ENCODE measurements at places on chromosomes 4 and X.

- no peaks in the 10 kb centered on the region for H3K27me3 ChIP-seq
- no peaks in the 10 kb centered on the region for H3K36me3 ChIP-seq
- no peak overlapping the region for H3K27ac ChIP-seq
- H3K4me3 ChIP-seq: no peak overlapping the region
- DNase-seq: no peak
- H3K4me1 ChIP-seq: no peaks in the 10 kb centered on the region
Measured at GRCh38 chr4:126560794-126561193, 1072.0 kb upstream of the INTU start.

DNA sequence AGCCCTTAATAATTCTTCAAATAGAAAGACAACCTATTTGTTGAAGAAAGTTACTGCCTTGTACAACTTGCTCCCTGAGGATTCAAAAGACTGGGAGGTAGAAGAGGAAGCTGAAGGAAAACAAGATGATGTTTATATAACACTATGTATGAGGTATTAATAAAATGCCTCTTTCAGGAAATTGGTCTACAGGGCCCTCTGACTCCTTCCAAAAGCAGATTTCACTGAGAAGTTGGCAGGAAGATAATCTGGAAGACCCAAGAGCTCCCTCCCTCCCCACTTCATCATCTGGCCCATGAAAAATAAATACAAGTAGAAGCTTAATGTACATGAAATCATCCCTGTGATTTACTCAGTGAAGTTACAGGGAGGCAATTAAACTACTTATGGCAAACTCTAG lies 107.5 kb upstream of the MAGEC2 start:
- no peaks in the 10 kb centered on the region for H3K4me1 ChIP-seq
- DNase-seq: no peak
- no peak overlapping the region for H3K4me3 ChIP-seq
- no peaks in the 10 kb centered on the region for H3K36me3 ChIP-seq

DNA sequence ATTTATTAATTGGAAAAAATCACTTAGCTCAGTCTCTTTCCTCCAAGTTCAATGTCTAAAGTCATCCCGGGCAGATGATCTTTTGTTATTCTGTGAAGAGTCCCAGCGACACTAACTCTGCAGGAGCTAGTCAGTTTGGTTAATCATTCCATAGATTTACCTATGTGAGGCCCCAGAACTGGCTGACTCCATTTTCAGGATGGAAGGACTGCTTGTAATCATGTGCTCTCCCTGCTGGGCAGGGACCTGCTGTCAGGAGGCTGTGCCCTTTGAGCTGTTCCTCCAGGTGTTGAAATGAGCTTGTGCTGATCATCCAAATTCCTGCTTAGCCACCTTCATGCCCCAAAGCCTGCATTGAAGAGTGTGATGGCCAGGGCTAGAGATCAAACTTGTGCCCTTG lies 169.8 kb downstream of the NHS start:
- no peaks in the 10 kb centered on the region for H3K27me3 ChIP-seq
- no peak overlapping the region for H3K4me3 ChIP-seq
- no peak for DNase-seq
- H3K4me1 ChIP-seq: no peaks in the 10 kb centered on the region
- no peaks in the 10 kb centered on the region for H3K36me3 ChIP-seq
- H3K27ac ChIP-seq: no peak overlapping the region

- no peaks in the 10 kb centered on the region for H3K36me3 ChIP-seq
- no peaks in the 10 kb centered on the region for H3K4me1 ChIP-seq
- no peak overlapping the region for H3K4me3 ChIP-seq
- DNase-seq: no peak
- H3K27me3 ChIP-seq: no peaks in the 10 kb centered on the region
- no peak overlapping the region for H3K27ac ChIP-seq
Measured at GRCh38 chr4:177023951-177024350, 231.2 kb upstream of the VEGFC start.

- H3K4me3 ChIP-seq: no peak overlapping the region
- no peak for DNase-seq
- H3K27ac ChIP-seq: no peak overlapping the region
- H3K36me3 ChIP-seq: peaks cover 68% of the 10 kb centered on the region
Measured at GRCh38 chr4:67678612-67679011, 22.3 kb downstream of the UBA6 start.

DNA sequence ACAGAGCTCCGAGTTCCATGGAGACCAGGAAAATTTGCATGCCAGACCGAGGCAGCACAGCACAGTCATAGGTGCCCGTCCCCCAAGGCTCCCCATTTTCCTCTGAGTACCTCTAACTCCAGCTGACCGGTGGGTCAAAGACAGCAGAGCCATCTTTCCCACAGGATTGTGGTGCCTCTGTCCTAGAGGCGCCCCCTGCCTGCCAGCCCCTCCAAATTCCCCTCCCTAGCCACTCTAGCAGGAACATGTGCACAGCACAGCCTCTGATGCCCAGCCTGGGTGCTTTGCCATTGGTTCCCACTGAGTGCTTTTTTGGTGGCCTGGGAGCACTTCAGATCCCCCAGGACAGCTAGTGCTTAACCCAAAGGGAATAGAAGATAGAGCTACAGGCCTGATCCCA lies 368.5 kb upstream of the PABPC5 start:
- no peak overlapping the region for H3K27ac ChIP-seq
- H3K36me3 ChIP-seq: no peaks in the 10 kb centered on the region
- DNase-seq: no peak
- H3K4me3 ChIP-seq: no peak overlapping the region
- no peaks in the 10 kb centered on the region for H3K27me3 ChIP-seq

DNA sequence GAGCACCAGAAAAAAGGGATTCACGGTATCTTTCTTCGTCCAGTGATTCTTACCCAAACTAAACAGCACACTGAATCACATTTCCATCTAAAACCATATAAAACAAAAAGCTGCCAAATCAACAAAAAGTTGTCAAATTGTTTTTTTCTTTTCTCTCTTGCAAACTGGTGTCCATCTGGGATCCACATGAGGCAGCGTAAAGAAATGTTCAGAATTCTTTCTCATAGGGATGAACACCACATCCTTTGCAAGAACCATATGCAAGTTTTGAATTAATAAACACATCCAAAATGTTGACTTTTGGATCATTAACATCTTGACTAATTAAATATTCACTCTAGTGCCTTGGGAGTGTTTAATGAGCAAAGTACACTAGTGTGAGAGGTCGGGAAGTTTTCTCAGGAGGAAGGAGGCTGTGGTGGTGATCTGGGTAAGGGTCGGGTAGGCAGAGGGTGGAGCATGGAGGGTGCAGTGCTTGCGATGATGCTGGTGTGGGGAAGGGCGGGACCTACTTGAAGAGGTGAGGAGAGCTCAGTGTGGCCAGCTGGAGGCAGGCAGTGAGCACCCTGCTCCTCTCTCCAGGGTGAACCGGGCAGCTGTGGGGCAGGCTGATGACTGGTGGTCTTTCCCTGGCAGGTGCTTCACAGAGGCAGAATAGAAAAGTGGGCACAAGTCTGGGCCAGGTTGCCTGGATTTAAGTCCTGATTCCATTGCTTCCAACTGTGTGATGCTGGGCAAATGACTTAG lies 72.8 kb downstream of the NSUN7 start:
- no peaks in the 10 kb centered on the region for H3K27me3 ChIP-seq
- H3K4me1 ChIP-seq: no peaks in the 10 kb centered on the region
- peaks cover 80% of the 10 kb centered on the region for H3K36me3 ChIP-seq
- H3K4me3 ChIP-seq: no peak overlapping the region
- H3K27ac ChIP-seq: no peak overlapping the region

DNA sequence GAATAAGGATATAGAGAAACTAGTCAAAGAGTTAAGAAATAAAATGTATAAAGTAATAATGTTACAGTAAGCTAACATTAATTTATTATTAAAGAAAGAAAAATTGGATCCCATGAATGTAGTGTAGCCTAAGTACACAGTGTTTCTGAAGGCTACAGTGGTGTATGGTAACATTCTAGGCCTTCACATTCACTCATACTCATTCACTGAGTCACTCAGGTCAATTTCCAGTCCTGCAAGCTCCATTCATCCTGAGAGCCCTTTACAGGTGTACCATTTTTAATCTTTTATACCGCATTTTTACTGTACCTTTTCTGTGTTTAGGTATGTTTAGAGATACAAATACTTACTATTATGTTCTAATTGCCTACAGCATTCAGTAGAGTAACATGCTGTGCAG lies 120.6 kb upstream of the AGA start:
- H3K27me3 ChIP-seq: no peaks in the 10 kb centered on the region
- H3K4me1 ChIP-seq: no peaks in the 10 kb centered on the region
- no peak for DNase-seq
- no peak overlapping the region for H3K27ac ChIP-seq

- H3K27me3 ChIP-seq: no peaks in the 10 kb centered on the region
- H3K36me3 ChIP-seq: peaks cover 26% of the 10 kb centered on the region
- H3K4me3 ChIP-seq: no peak overlapping the region
- no peak overlapping the region for H3K27ac ChIP-seq
Measured at GRCh38 chr4:8419222-8420041, 21.1 kb downstream of the ACOX3 start.

- DNase-seq: no peak
- H3K36me3 ChIP-seq: no peaks in the 10 kb centered on the region
- no peak overlapping the region for H3K27ac ChIP-seq
- no peak overlapping the region for H3K4me3 ChIP-seq
Measured at GRCh38 chr4:36187723-36188333, 56.5 kb downstream of the ARAP2 start.

GRCh38 chrX:21996872-21997455 lies 35.2 kb upstream of the PHEX start:
- no peak for DNase-seq
- no peaks in the 10 kb centered on the region for H3K36me3 ChIP-seq
- no peaks in the 10 kb centered on the region for H3K27me3 ChIP-seq
- H3K27ac ChIP-seq: no peak overlapping the region

GRCh38 chr4:48343035-48343434 lies 1.7 kb downstream of the SLAIN2 start:
- H3K36me3 ChIP-seq: no peaks in the 10 kb centered on the region
- H3K4me3 ChIP-seq: peak overlapping the region; percentile 93
- DNase-seq: no peak
- no peak overlapping the region for H3K27ac ChIP-seq
- H3K4me1 ChIP-seq: peaks cover 21% of the 10 kb centered on the region
- H3K27me3 ChIP-seq: no peaks in the 10 kb centered on the region

DNA sequence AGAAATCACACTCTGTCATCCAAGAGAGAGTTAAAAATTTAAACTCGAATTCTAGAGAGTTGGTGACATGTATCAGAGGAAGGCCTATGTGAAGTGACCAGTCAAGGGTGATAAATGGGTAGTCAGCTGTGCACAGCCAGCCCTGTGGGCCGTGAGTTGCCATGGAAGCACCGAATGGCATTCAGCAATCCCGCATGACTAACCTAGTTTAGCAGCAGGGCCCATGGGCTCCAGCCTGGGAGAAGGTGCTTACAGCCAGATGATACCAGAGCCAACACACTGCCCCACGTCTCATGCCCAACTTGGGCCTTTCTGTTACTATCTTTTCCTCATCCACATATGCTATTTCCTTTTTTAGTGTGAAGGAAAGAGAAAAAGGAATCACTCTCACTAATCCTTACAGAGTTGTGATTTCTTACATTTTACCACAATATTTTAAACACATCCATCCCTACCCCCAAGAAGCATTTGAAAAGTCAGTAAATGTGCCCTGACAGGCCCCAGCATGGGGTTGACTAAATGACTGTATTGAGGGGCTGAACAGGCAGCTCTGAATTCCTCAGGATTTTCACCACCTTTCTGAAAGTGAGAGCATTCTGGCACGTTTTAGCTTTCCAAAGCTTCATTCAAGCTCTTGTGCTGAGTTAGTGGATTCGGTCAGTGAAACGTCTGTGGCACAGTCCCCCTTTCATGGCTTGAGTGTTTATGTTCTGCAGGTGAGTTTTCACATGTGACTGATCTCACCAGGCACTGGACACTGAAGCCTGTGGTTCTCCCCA lies 104.2 kb downstream of the AFF1 start:
- peaks cover 8% of the 10 kb centered on the region for H3K4me1 ChIP-seq
- DNase-seq: peak; percentile 94
- peak overlapping the region; percentile 82 for H3K27ac ChIP-seq
- no peak overlapping the region for H3K4me3 ChIP-seq
- H3K36me3 ChIP-seq: no peaks in the 10 kb centered on the region

GRCh38 chr4:75779105-75779757 lies 54.9 kb downstream of the USO1 start:
- no peak overlapping the region for H3K27ac ChIP-seq
- H3K4me3 ChIP-seq: no peak overlapping the region
- H3K27me3 ChIP-seq: no peaks in the 10 kb centered on the region
- H3K4me1 ChIP-seq: no peaks in the 10 kb centered on the region
- DNase-seq: no peak
- H3K36me3 ChIP-seq: peaks cover 87% of the 10 kb centered on the region

GRCh38 chr4:69656653-69657158 lies 3.7 kb upstream of the UGT2A1 start:
- no peaks in the 10 kb centered on the region for H3K36me3 ChIP-seq
- no peak for DNase-seq
- no peaks in the 10 kb centered on the region for H3K27me3 ChIP-seq
- no peaks in the 10 kb centered on the region for H3K4me1 ChIP-seq
- H3K4me3 ChIP-seq: no peak overlapping the region

GRCh38 chrX:96455078-96455477 lies 229.6 kb upstream of the DIAPH2 start:
- H3K27me3 ChIP-seq: no peaks in the 10 kb centered on the region
- no peak for DNase-seq
- H3K4me3 ChIP-seq: no peak overlapping the region
- H3K27ac ChIP-seq: no peak overlapping the region
- H3K4me1 ChIP-seq: no peaks in the 10 kb centered on the region

DNA sequence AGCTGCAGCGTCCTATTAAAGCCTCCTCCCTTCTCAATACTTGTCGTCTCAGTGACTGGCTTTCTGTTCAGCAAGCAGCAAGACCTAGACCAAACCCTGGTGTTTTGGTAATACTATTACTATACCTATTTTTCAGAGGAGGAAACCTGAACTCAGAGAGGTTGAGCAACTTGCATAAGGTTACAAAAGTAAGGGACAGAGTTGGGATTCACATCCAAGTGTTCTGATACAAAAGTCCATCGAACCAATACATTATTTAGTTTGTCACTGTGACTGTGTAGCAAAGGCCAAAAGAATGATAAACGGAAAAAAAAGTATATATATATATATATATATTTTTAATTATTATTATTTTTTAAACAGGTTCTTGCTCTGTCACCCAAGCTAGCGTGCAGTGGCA lies 29.9 kb upstream of the KLHL8 start:
- no peak for DNase-seq
- no peak overlapping the region for H3K4me3 ChIP-seq
- H3K36me3 ChIP-seq: no peaks in the 10 kb centered on the region
- H3K27ac ChIP-seq: no peak overlapping the region

DNA sequence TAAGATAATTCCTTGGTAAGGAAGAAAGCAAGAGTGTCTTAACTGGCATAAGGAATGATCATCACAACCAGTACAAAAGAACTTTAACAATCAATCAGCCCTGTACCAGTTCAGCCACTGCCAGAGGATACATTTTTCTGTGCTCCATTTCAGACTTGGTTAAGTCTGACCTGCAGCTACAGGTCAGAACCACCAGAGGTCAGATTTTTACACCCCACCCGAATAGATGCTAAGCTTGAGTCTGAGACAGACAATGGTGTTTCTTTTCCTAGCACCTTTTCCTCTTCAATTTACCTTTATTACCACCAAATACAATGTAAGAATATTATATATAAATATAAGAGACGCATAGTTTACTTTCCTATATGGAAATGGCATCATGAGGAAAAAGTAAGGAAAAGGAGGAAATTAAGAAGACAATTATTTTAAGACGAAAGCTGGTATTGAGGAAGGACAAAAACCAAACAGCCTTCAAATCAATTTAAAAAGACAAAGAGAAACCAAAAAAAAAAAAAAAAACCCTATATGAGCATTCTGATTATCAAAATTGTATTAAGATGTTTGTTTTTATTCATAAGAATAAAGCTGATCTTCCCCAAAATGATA lies 215.3 kb upstream of the TTC29 start:
- no peak for DNase-seq
- no peaks in the 10 kb centered on the region for H3K4me1 ChIP-seq
- no peaks in the 10 kb centered on the region for H3K36me3 ChIP-seq

Data from ascending aorta (tissue), 2 donors.